NCI-H1105 (cell line): ENCODE measurements at places on chromosomes 7 and 10.

DNA sequence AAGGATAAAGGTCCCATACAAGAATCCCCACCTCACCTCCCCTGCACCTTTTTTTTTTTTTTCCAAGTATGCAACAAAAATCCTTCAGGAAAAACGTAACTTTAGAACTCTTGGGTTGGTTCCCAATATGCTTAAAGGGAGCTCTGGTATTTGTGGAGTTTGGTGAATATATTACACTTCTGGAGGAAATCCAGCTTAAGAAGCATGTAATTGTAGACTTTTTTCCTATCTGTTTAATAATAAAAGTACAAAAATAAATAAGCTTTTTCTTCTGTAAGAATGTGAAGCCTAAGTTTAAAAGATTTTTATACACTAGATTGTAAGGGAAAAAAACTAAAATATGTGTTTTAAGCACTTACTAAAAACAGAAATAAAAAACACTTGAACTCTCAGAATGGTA, 102.3 kb downstream of the SORBS1 start:
- no peak for DNase-seq

- no peak for DNase-seq
Measured at GRCh38 chr10:49619613-49620012, 5.8 kb downstream of the CHAT start.

GRCh38 chr10:89043052-89043451, 52.5 kb downstream of the FAS start:
- DNase-seq: no peak

DNA sequence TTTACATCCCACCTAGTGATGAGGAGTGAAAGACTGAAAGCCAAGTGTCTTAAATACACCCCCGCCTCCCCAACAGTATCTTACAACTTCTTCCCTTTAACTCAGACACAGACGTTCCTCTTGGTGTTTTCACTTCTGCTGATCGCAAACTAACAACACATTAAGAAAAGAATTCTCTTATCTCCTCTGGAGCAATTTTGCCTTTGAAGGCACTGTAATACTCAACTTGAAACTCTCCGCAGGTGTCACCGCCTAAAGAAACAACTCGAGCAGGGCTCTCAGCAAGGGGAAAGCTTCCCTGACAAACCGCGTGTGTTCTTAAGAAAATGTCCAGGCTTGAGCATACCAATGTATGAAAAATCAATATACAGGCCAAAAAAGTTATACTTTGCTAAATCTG, 452 bp downstream of the SEMA3C start:
- no peak for DNase-seq

GRCh38 chr10:95466436-95466835, 94.7 kb downstream of the SORBS1 start:
- DNase-seq: no peak

DNA sequence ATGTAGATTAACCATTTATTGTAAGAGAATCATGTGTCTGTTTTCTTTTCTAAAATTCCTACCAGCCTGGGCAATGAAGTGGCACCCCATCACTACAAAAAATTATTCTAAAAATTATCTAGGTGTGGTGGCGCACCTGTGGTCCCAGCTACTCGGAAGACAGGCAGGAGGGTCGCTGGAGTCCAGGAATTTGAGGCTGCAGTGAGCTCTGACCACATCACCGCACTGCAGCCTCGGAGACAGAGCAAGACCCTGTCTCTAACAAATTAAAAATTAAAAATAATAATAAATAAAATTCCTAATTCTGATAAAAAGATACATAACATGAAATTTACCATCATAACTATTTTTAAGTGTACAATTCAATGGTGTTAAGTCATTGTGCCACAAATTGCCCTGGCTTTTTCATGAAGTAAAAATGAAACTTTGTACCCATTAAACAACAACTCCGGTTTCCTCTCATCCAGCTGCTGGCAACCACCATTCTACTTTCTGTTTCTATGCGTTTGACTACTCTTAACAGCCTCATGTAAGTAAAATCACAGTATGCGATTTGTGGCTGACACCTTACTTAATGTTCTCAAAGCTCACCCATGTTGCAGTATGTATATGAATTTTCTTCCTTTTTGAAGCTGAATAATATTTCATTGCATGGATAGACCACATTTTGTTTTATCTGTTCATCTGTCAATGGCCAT, 20.6 kb upstream of the USP6NL start:
- no peak for DNase-seq

- DNase-seq: no peak
Measured at GRCh38 chr10:117792214-117792613, 249.7 kb downstream of the EMX2 start.
